Inflammatory macrophage (primary cell): ENCODE measurements at places on chromosomes 16 and 17.

GRCh38 chr17:74990581-74991105 is 3.2 kb downstream of the CDR2L start:
- DNase-seq = no peak

DNA sequence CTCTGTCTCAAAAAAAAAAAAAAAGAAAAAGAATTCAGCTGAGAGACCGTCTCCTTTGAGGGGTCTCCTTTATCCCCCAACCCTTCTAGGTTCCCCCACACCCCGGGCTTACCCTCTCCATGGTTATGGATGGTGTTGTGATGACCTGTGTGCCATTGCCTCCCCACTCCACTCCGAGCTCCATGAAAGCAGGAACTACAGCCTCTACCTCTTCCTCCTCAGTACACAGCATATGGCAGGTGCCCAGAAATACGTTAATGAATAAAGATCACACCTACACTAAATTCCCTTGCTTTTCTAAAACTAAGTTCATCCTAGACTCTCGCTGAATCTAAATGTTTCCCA is 17.2 kb downstream of the COPRS start:
- DNase-seq = no peak

DNA sequence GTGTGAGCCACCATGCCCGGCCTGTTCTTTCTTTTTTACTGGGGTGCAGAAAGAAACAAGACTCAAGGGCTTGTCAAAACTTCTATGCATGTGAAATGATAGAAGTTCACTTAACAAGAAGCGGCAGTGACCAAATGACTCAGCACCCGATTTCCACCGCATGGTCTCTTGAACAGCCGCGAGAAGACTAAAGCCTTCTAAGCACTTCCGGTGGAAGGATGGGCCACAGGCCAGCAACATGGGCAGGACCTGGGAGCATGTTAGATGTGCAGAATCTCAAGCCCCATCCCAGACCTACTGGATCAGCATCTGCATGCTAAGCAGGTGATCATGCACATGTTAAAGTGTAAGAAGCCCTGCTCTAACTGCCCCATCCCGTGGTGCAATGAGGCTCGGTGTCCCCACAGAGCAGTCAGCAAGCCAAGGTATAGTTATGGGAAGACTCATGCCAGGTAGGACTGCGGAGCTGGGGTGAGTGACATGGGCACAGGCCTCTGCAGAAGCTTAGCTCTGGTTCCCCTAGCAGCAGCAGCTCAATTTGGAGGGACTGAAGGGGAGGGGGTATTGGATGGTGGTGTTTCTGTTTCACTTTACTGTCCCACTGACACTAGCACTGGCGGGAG is 88.5 kb upstream of the HNF1B start:
- DNase-seq = peak; percentile 59

GRCh38 chr17:45907750-45908395 is 13.5 kb downstream of the MAPT start:
- DNase-seq = no peak

DNA sequence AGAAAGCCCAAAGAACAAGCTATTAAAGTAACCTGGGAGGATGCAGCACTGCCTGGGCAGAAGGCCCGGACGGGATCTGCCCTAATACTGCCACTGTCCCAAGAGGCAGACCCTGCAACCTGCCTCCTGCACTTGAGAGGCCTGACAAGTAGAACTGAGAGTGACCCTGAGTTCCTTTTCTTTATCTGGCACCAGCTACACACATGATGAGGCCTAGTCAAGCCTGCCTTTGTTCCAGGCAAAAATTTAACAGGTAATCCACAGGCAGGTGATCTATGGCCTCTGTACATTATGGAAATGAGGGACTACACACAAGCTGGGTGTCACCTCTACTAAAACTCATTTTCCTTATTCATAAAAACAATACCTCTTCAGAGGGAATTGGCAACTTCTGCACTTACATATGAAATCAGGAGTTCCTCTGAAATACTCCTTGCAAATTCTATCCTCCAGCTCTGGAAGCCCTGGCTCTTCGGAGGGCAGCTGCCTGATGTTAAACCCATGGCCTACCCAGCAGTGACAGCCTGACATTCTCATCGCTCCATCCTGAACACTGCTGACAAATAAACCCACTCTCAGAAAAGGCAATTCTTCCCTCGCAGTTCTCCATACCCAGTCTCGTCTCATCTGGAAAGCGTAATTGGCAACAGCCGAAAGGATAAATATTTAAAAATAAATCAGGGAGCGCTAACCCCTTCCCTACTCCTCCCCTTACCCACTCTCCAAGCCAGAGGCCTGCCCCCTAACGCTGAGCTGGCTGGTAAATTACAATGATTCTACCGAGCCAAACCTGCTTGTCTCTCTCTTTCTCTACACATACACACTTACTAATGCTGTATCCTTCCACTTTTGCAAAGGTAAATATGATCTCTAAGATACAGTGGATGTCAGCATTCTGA is 2.5 kb upstream of the ZFHX3 start:
- no peak for DNase-seq

DNA sequence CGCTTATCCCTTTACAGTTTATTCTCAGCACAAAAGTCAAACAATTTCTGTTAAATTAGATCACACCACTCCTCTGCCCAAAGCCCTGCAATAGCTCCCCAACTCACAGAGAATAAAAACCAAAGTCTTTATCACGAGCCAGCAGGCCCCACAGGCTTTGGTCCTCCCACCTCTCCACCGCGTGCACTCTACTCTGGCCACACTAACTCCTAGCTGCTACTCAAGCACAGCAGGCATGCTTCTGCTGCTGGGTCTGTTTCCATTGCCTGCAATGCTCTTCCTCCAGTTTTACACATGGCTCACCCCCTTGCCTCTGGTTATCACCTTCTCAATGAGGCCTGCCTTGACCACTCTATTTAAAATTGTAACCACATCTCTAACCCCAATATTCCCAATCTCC is 27.6 kb downstream of the HELZ start:
- DNase-seq = no peak

DNA sequence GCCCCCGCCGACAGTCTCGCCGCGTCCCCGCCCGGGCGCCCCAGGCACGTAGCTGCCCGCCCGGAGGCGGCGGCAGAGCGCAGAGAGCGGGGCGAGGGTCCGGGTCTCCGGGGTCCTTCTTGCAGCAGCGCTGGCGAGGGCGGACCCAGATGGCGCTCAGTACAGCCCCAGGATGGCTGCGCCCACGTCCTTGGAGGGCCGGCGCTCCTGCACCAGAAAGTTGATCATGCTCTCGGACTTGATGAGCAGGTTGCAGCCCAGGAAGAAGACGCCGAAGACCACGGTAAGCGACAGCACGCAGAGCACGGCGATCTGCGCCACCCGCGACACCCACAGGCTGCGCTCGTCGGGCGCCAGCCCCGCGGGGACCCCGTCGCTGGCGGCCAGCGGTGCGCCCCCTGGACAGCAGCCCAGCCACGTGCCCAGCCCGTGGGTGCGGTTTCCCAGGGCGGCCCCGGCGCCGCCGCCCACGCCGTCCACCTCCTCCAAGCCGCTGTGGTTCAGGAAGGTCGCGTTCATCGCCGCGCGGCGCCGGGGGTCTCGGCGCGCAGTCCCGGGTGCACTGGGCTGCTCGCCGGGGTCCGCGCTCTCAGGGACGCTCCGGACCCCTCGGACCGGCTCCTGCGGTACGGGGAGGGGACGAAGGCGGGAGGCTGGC is 435 bp downstream of the RPRML start:
- DNase-seq = no peak

- DNase-seq = no peak
These were observed 40.6 kb upstream of the CDH5 start for GRCh38 chr16:66325717-66326376.

DNA sequence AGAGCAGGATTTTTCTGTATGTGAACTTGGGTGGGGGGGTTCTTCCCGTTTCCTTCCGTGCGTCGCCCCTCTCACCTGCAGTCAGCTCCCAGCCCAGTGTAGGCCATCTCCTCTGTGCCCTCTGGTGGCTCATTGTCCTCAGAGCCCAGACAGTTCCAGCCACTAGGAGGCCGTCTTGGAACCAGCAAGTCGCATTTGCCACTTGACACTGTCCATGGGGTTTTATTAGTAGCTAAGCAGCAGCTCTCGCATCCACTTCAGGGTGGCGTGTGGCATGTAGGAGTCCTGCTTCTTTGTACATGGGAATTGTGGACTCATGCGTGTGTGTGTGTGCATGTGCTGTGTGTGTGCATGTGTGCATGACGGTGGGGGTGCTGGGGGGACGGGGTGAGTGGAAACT is 74.0 kb downstream of the SEC14L1 start:
- peak; percentile 15 for DNase-seq

DNA sequence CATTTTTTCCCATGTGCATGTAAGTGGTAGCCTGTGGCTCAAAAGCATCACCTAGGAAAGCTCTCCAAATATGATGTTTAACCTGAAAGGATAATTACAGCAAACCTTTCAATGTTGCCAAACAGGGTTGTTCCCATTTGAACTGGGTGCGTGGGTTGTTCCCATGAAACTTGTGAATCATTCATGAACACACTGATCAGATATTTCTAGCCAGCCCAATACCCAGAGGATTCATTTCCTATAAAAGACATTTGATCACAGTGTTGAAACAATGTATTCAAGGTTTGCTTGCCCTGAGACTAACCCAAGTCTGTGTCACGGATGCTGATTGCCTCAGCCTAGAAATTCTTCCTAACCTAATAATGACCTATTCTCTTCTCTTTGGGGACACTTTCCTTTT is 12.9 kb downstream of the KRT39 start:
- peak; percentile 51 for DNase-seq

DNA sequence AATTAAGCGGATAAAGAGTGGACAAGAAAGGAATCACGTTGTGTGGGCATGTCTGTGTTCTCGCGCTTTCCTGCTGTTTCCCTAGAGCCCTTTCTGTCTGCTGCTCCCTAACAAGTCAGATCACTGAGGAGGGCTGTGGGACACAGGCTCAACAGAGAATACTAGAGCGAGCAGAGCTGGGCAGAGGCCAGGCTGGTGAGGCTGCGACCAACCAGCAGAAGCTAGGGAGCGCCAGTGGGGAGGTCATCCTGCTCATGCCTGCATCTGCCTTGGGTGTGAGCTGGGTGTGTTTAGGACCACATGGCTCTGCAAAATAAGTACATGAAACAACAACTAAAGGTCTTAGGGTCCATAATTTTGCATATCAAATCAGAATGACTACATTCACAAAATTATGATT is 11.5 kb upstream of the FOXJ1 start:
- DNase-seq = no peak

GRCh38 chr16:24950275-24950674 is 64.9 kb downstream of the ARHGAP17 start:
- DNase-seq = no peak

GRCh38 chr16:27624154-27625049 is 74.5 kb downstream of the KATNIP start:
- DNase-seq = no peak

- DNase-seq = no peak
These were observed 12.9 kb downstream of the GJD3 start for GRCh38 chr17:40351359-40352236.

- DNase-seq = peak; percentile 3
These were observed 19.4 kb upstream of the ENDOV start for GRCh38 chr17:80395402-80396151.

GRCh38 chr17:73495641-73496040 is 148.6 kb downstream of the SDK2 start:
- no peak for DNase-seq

- DNase-seq = no peak
These were observed 3.6 kb upstream of the C16orf96 start for GRCh38 chr16:4552541-4552940.

DNA sequence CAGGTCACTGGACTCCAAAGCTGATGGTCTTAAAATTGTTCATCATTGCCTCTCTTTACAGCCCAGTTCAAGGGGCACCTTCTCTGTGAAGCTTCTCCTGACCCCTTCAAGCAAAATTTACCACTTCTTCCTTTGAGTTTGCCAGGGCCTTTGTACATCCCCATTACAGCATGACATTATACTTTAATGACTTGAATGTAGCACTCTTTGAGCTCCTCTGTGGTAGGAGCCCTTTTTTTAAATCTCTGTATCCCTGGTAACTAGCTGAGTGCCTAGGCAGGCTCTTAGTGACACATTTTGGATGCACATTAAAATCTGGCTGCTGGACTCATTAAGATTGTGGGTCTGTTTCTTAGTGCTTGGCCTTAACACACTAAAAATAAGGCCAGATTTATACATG is 412.1 kb downstream of the CA10 start:
- DNase-seq = no peak

GRCh38 chr16:19330841-19331397 is 45.4 kb downstream of the CLEC19A start:
- no peak for DNase-seq

GRCh38 chr17:70235252-70235651 is 65.9 kb downstream of the KCNJ2 start:
- DNase-seq = no peak

DNA sequence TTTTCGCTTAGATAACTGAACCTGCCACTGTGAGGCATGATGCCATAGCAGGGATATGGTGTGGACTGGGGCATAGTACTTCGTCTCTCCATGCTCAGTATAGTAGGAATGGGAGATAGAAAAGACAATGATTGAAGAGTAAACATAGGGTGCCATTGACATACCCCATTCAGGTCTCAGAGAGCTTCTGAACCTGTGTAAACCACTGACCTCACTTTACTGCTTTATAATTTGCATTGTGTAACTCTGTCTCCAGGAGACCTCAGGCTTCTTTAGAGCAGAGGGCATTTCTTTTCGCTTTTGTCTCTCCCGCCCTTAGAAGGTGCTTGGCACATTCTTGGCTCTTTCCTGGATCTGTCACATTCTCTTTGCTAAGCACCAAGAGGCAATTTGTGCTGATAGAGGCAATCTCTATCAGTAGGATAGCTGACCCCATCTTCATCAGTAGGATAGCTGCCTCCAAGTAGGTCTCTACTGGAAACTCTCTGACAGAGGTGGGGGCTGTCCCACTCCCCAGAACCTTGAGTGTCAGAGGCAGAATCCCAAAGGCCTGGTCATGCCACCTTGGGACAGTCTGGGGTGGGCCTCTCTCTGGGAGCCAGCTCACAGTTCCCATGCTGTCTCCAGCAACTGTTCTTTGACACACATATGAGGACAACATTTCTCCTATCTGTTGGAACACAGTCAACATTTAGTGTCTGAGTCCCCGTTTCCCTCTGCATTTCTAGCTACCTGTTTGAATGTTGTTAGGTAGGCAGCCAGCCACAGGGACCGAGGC is 181.9 kb downstream of the UTP18 start:
- DNase-seq = no peak

DNA sequence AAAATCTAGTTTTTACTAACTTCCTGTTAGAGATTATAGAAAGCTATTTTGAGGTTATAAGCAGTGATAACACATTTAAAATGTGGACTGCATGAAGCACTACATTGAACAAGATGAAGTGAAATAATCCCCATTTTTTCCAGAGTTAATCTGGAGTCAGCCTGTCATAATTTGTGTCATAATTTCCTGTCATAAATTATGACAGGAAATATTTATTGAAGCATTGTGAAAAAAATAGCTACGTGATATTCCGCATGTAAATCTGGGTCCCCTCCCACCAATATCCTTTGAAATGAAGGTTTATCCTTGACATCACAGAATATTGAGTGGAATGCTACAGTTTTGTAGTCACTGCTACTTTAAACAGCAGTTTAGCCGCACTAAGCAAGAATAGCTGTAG is 40.1 kb downstream of the OMG start:
- no peak for DNase-seq
